ENCODE measurements at places on chromosomes 16 and 17.

GRCh38 chr16:11432856-11433395 is 87.7 kb downstream of the RMI2 start:
- DNase-seq, result no peak

DNA sequence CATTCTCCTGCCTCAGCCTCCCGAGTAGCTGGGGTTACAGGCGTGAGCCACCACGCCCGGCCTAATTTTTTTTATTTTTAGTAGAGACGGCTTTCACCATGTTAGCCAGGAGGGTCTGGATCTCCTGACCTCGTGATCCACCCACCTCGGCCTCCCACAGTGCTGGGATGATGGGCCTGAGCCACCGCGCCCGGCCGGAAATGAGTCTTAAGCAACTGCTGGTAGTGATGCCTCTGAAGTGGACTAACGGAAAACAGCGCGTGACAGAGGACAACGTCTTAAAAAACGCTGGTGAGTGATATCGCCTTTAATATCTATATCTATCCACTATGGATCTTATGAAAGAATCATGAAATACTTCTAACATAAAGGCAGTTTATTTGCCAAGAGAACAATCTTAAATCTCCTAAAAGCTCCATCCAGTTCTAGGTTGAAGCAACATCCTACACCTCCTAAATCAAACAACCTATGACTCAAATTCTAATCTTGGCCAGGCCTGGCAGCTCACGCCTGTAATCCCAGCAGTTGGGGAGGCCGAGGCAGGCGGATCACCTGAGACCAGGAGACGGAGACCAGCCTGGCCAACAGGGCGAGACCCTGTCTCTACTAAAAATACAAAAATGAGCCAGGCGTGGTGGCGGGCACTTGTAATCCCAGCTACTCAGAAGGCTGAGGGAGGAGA is 69.8 kb downstream of the NXN start:
- no peak for DNase-seq

DNA sequence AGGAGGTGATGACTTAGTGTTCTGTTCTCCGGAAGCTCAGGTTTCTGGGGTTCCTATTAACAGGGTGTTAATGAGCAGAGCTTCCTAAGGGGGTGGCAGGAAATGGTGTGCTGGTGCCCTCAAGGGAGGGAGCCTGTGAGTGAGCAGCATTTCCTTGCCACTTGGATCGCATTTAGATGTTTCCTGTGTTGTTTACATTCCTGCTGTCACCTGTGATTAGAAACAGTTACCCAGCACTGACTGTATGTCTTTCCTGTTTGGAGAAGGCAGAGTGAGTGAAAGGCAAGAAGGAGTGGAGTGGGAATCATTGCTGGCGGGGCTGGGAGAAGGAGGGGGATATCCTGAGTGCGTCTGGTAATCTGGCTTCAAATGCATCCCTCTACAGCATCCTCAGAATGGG is 214.6 kb downstream of the CCDC182 start:
- no peak for DNase-seq

DNA sequence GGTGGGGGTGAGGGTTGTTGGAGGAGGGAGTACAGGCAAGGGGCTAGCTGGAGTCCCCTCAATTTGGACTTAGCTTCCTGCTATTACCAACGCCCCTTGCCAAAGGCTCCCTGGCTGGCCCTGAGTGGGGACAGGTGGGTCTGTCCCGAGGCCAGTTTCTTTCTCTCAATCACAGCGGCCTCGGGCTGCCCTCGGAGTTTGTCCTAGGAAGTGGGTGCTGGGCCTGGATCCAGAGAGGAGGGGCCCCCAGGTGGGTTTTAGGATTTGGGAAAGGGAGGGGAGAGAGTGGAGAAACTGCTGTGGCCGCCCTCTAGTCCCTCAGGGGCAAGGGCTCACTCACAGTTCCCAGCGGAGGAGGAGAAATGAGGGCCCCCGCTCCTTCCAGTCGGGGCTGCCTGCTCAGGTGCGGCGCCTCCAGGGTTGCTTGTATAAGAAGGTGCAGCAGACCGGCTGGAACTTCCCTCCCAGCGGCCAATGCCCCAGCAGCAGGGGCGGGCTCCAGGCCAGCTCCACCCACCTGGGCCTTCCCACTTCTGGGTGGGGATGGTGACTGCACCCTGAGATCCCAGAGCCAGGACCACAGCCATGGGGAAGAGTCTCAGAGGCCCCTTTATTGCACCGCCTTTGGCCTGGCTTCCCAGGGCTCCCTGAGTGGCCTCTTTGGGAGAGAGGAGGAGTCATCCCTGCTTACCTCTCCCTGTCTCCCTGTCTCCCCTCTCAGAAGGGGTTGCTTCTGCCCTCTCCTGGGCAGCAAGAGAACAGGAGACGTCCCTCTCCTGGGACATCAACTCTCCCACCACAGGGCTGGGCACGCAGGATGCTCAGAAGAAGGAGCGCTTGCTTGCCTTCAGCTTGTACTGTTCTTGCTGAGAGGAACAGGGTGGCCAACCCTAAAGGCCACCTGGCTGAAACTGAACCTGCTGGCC is 112.0 kb upstream of the SMURF2 start:
- no peak for DNase-seq

DNA sequence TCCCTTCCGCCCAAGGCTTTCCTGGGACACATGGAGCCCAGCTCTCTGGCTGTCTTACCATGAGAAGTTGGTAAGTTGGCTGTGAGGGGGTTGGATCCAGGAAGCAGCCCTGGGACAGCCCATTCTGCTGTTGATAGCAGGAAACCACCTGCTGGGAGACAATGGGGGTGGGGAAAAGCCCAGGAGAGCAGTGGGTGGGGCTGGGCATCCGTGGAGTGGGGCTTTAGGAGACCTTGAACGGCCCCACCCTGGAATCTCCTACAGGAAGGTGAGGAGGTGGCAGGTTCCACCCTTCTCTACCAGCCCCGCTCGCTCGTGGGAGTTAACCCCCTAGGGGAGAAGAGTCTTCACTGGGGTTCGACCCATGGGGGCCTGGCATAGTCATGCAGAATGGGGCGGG is 5.8 kb downstream of the TMEM92 start:
- no peak for DNase-seq

DNA sequence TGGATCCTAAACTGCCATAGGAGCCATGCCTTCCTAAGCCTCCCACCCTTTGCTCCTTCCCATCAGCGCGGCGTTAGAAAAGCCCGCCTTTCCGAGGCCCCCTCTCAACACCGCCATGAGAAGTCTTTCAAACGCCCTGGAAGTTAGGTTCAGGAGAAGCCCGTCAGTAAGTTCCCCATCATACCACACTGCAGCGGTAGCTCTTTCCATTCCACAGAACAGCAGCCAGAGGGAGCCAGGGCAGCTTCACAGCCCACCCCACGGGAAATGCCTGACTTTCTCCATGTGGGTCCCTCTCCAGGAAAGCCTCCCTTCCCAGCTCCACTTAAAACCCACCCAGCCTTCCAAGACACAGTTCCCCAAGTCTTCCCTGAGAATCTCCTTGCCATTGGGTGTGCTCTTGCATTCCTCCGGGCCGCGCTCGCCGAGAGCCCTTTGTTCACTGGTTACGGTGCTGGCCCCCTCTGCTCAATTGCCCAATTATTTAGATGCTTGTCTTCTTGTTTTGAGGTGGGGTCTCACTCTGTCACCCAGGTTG is 28.7 kb downstream of the KIAA0513 start:
- DNase-seq, result no peak

DNA sequence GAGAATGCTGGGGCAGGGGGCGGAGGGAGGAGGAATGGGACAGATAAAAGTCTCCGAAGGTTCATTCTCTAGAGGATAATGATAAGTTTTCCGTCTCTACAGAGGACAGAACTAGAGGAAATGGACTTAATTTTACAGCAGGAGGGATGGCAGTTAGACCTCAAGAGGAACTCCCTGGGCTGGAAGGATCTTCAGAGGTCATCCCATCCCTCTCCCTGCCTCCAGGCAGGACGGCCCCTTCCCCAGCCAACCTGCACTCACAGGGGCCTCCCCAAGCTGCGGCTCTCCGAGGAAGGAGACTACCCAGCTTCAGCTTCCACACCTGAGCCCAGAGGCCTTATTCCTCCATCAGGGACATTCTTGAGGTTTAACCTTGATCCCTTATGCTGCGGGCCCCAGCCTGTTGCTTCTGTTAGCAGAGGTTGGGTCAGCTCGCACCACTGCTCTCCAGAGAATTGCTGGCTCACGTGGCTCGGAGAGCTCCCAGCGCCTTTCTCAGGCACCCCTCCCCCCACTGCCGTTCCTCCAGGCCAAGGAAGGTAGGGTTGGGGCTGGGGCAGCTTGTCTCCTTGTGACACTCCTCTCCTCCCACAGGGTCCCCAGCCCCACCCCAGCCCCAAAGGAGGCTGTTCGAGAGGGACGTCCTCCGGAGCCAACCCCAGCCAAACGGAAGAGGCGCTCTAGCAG is 8.5 kb downstream of the ELOB start:
- no peak for DNase-seq

DNA sequence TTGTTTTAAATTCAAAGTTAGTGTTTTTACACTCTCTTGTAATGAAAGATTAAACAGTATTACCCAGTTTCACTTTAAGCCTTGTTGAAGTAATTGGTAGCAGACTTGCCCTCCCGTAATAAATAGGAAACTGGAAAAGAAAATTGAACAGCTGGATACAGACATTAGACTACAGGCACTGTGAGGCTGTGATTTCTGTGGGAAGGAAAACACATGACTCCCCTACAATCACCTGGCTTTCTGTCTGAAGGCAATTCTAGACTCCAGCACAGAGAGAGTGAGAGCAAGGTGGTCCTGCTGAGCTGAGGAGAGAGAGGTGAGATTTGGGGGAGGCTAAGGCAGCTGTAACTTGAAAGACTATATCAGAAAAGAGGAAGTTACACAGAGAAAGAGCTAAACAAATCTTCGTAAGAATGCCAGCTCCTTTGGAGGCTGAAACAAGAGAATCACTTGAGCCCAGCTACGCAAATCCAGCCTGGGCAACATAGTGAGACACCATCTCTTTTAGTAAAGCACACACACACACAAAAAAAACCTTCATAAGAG is 57.8 kb upstream of the CDYL2 start:
- DNase-seq, result no peak

GRCh38 chr17:82775001-82775823 is 23.3 kb downstream of the TBCD start:
- DNase-seq, result no peak

GRCh38 chr17:57311281-57312216 is 55.2 kb downstream of the MSI2 start:
- DNase-seq, result no peak

- DNase-seq, result no peak
These were observed 59.8 kb upstream of the FBXO47 start for GRCh38 chr17:39026980-39027451.

DNA sequence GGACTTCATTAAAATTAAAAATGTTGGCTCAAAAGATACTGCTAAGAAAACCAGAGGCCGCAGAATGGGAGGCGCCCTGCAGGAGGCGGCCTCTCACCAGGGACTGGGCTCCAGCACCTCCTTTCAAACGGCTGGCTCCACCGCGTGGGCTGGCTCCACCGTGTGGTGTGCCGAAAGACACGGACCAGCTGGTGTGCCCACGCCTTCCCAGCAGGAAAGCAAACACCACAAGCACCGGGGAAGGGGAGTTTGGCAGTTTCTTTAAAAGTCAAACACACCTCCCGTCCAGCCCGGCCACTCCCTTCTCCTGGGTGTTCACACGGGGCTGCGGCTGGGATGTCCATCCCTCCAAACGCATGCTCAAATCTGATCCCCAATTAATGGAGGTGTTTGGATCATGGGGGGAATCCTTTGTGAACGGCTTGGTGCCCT is 13.9 kb downstream of the HAGH start:
- peak; percentile 26 for DNase-seq

GRCh38 chr16:54009464-54010176 is 277.0 kb downstream of the IRX3 start:
- DNase-seq, result no peak

DNA sequence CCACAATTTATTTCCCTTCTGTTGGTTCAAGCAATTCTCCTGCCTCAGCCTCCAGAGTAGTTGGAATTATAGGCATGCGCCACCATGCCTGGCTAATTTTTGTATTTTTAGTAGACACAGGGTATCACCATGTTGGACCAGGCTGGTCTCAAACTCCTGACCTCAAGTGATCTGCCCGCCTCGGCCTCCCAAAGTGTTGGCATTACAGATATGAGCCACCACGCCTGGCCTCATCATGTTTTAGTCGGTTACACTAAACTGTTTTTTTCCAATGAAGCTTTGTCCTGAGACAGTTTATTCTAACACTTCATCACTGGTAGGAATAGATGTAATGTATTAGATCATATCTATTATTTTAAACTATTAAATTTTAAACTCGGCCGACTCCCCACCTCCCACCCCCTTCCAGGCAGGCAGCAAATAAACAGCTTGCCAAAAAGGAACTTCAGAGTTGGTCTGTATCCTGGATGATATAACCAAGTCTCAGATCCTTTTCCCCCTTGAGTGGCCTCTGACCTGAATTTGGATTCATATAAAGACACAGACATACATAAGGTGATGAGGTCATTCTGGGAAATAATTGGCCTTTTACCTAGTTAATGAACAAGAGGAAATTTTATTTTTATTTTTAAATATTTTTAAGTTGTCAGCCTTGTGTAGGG is 18.4 kb upstream of the CORO6 start:
- DNase-seq, result no peak

- no peak for DNase-seq
These were observed 10.7 kb upstream of the STAC2 start for GRCh38 chr17:39236450-39236927.

All from epithelial cell of prostate (primary cell).